ENCODE measurements at places on chromosomes 5 and 9. TPM values are rescaled to one million over a fixed set of nuclear protein-coding genes. Genes with fewer than 3 reads are reported as not detected.

Gene LRRC19
- polyA plus RNA-seq, result 19.4 TPM

DNA sequence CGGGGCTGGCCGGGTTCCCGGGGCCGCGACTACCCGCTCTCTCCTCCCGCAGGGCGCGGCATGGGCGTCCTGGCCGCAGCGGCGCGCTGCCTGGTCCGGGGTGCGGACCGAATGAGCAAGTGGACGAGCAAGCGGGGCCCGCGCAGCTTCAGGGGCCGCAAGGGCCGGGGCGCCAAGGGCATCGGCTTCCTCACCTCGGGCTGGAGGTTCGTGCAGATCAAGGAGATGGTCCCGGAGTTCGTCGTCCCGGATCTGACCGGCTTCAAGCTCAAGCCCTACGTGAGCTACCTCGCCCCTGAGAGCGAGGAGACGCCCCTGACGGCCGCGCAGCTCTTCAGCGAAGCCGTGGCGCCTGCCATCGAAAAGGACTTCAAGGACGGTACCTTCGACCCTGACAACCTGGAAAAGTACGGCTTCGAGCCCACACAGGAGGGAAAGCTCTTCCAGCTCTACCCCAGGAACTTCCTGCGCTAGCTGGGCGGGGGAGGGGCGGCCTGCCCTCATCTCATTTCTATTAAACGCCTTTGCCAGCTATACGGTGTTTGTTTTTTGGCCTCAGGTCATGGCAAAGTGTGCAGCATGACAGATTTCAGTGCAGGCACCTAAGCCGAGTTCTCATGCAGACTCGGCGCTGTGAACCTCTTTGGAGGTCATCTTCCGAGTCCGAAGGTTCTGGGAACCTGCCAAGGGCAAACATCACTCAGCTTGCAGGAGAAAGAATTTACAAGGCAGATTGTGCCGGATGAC lies 516 bp downstream of the MRPL41 start:
- no peak for DNase-seq

Gene BHMT
- 348 TPM for polyA plus RNA-seq

GRCh38 chr9:5305741-5306140 lies 1.2 kb upstream of the RLN2 start:
- DNase-seq, result no peak

DNA sequence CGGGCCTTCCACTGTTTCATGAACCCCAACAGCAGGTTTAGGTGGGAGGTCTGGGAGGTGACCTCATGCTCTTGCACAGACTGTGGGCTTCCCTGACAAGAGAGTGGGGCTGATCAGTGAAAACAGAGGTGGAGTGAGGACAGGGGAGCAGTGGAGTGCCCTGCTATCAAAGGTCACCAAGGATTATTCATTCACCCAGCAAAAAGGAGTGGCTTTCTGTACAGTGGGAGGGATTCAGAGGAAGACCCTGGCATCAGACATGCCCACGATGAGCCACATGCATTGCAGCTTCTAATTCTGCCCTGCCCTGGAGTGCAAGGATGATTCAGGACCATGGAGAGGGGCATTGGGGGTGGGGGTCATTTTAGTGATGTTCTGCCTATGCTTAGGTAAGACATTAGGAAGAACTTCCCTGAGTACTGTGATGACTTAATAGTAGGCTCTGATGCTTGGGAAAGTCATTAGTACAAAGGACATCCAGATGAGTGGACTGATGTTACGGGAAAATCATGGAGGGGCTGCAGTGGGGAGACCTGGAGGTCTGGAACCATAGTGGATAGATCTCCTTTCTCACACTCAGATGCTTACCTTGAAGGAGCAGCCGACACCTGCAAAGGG lies 12.8 kb downstream of the TRAF1 start:
- DNase-seq, result no peak

- DNase-seq, result no peak
These were observed 86.3 kb downstream of the S1PR3 start for GRCh38 chr9:89077519-89077918.

Gene SHOC1
- 1.5 TPM for polyA plus RNA-seq

DNA sequence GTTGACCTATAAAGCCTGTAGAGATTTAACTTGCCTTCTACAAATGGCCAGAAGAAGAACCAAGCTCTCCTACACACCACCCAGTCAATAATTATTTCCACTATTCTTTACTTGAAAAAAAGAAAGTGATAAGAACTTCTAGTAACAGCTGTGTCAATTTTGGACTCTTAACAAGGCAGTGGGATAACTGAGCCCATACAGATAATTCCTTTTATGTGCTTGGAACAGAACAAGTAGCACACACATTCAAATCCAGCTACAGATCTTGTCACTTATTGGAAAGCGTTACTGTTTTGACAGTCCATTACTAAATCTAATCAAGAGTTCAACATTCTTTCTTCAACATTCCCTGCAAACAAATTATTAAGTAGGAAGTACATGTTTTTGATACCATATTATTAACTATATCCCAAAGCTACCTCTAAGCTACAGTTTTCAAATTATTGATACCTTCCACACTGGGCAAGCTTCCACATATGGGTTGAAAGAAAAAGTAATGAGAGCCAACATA lies 6.3 kb downstream of the PTGER4 start:
- no peak for DNase-seq

Gene PAEP
- 0.42 TPM for polyA plus RNA-seq

- no peak for DNase-seq
These were observed 56.2 kb downstream of the DENND4C start for GRCh38 chr9:19286634-19287188.

DNA sequence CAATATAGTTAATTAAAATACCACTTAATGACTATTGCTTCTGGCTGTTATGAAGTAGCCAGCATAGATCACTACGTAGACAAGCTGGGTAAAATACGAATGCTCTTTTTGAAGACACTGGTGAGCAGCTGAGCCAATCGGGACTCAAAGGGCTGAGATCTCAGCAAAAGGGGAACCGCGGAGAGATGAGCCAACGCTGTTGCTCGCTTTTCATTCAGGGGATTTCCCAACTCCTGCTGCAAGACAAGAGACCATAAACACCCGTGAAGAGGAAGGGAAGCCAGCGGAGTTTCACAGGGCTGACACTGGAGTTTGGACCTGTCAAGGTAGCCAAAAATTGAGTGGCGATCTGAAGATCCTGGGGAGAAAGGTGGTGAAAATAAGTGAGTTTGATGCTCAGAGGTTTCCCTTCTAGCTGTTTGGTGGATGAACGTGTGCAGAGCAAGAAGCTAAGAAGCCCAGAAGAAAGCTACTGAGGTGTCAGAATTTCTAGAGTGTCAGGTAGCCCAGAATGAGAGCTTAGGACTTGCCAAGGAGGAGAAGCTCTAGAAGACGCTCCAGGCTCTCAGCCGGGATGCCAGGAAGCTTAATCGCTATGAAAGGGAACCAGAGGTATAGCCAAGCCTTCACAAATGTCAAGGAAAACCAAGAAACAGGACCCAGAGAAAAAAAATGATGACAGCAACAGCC lies 79.6 kb upstream of the RNU6ATAC start:
- DNase-seq, result no peak

GRCh38 chr9:132942541-132943182 lies 1.8 kb downstream of the TSC1 start:
- no peak for DNase-seq

- DNase-seq, result no peak
These were observed 81.4 kb upstream of the PIK3R1 start for GRCh38 chr5:68134033-68134668.

DNA sequence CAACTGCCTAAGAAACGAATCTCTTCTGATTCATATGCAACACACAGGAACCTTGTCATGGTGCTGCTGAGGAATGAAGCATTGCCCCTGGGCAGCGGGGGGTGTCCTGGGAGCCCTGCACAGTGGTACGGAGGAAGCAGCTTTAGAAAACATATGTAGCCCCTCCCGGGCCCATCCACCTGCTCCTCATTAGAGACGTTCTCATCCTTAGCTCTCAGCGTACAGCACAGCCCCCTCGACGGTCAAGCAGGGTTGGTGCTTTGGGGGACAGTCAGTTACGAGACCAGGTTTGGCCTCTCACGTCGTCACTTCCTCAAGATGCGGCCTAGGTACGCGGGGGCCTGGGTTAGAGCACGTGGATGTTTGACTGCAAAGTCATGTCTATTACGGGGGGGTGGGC lies 28.4 kb upstream of the LAMC3 start:
- no peak for DNase-seq

- no peak for DNase-seq
These were observed 18.1 kb downstream of the SLC1A1 start for GRCh38 chr9:4508246-4508906.

- DNase-seq, result no peak
These were observed 411.8 kb downstream of the CDH10 start for GRCh38 chr5:24232929-24233498.

- no peak for DNase-seq
These were observed 34.0 kb upstream of the LURAP1L start for GRCh38 chr9:12740845-12741244.

Gene VAV2
- polyA plus RNA-seq, result 35.2 TPM

DNA sequence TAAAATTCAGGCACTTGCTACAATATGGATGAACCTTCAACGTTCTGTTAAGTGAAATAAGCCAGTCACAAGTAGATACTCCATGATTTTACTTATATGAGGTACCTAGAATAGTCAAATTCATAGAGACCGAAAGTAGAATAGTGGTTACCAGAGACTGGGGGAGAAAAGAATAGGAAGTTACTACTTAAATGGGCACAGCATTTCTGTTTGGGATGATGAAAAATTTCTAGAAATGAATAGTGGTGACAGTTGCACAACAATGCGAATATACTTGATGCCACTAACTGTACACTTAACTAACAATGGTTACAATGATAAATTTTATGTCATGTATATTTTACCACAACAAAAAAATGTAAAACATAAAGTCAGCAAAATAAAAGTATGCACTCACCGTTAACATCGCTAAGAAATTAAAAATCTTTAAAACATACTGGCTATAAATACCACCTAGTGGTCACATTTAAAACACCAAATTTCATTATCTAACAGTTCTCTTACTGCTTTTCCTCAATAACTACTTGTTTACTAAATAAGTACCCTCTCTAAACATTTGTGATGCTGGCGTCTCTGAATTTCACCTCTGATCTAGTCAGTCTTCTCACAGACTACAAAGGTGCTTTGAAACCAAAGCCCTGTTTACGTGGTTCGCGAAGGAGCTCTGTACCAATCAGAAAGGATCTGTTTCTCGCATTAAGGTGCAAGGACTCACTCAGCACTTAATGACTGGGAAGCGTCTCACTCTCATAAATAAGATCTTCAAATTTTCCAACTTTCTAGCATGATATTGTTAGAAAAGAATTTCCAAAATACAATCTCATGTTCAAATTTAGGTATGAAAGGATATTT lies 22.7 kb downstream of the KIF3A start:
- DNase-seq, result no peak

DNA sequence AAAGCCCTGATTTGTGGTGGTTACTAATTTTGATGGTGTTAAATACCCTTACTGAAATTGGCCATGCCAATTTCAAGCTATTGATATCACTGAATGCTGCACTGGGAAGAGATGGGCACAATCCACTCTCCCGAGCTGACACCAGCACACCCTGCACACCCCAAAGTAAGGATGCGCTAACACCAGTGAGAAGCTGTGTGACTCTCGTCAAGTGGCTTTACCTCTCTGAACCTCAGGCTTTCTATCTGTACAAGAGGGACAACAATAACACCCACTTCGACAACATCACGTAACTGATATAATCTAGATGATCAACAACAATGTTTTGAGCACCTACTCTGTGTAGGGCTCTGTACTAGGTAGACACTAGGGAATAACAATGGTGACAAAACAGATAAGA lies 8.0 kb upstream of the AKNA start:
- DNase-seq, result no peak

Gene SHB
- 14.1 TPM for polyA plus RNA-seq

Measured in left kidney (tissue), 8 donors.